ENCODE measurements at places on chromosomes 6 and 20. TPM values are rescaled to one million over a fixed set of nuclear protein-coding genes. Genes with fewer than 3 reads are reported as not detected.

DNA sequence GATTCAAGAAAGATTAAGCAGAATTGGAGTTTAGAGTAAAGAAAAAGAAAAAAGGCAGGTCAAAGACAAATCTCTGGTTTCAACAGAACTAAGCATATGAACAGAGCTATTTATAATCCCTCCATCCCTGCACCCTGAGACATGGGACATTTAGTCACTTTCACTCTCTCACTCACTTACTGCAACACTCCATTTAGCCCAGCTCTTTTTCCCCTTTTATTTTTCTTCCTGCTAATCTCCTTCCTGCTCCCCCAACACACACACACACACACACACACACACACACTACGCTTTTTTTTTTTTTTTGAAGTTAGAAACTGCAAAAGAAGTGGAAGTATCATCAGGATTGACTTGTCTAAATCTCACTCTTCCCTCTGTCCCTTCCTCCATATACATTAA is 45.1 kb upstream of the TBC1D7 start:
- DNase-seq = no peak

GRCh38 chr6:105594821-105595220 is 191.9 kb upstream of the PREP start:
- no peak for DNase-seq

- no peak for DNase-seq
These were observed 84.8 kb downstream of the TRMT11 start for GRCh38 chr6:126071000-126071647.

- DNase-seq = no peak
These were observed 61.2 kb downstream of the TNFAIP3 start for GRCh38 chr6:137928286-137928685.

GRCh38 chr20:49642816-49643215 is 70.9 kb downstream of the B4GALT5 start:
- DNase-seq = no peak

- no peak for DNase-seq
These were observed 820.1 kb downstream of the TENT5A start for GRCh38 chr6:80932359-80932758.

GRCh38 chr6:18102783-18103509 is 19.5 kb downstream of the NHLRC1 start:
- DNase-seq = no peak

DNA sequence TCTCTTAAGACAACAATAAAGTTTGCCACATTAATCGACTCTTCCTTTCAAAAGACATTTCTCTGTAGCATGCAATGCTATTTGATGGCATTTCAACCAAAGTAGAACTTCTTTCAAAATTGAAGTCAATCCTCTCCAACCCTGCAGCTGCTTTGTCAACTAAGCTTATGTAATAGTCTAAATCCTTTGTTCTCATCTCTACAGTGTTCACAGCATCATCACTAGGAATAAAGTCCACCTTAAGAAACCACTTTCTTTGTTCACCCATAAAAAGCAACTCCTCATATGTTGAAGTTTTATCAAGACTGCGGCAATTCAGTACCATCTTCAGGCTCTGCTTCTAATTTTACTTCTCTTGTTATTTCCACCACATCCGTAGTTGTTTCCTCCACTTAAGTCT is 11.5 kb upstream of the BLOC1S5 start:
- no peak for DNase-seq

GRCh38 chr6:83702749-83703148 is 6.2 kb downstream of the SNAP91 start:
- DNase-seq = no peak

DNA sequence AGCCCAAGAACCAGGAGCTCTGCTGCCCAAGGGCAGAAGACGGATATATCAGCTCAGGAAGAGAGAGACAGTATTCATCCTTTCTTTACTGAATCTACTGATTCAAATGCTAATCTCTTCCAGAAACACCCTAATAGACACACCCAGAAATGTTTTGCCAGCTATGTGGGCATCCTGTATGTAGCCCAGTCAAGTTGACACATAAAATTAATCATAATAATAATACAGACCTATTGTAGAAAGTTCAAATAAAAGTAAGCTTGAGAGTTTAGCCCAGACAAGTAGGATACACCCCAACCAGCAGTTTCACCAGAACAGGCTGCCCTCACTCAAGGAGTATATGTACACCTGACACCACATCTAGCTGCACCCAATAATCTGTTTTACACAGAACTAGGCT is 73.9 kb upstream of the VGLL2 start:
- DNase-seq = no peak

- DNase-seq = no peak
These were observed 10.8 kb downstream of the SIM1 start for GRCh38 chr6:100453701-100454521.

DNA sequence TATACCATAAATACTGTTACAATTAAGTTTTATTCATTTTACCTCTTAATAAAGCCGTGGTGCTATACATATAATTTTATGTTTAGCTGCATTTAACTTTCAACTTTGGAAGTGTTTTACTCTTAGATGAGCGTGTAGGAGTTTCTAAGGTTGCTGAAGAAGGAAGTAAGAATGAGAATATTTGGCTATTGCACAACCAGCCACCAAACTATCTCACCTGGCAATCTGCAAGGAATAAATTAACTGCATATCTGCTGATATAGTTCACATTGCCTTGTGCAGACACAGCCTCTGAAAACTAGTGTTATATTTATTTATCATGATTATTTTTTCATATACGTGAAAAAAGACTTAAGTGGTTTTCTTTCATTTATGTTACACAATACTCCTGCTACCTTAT is 230.4 kb downstream of the PLCB1 start:
- DNase-seq = no peak

Gene KIF13A
- 28.1 TPM for total RNA-seq

Gene HS3ST5
- total RNA-seq = not detected

Gene SFTA2
- not detected for total RNA-seq

Gene MUCL3
- total RNA-seq = not detected

Gene TAAR5
- not detected for total RNA-seq
